CD4-positive, alpha-beta T cell treated with Interferon alpha-2 for 1 hour (primary cell): ENCODE measurements at places on chromosomes 7 and 10.

DNA sequence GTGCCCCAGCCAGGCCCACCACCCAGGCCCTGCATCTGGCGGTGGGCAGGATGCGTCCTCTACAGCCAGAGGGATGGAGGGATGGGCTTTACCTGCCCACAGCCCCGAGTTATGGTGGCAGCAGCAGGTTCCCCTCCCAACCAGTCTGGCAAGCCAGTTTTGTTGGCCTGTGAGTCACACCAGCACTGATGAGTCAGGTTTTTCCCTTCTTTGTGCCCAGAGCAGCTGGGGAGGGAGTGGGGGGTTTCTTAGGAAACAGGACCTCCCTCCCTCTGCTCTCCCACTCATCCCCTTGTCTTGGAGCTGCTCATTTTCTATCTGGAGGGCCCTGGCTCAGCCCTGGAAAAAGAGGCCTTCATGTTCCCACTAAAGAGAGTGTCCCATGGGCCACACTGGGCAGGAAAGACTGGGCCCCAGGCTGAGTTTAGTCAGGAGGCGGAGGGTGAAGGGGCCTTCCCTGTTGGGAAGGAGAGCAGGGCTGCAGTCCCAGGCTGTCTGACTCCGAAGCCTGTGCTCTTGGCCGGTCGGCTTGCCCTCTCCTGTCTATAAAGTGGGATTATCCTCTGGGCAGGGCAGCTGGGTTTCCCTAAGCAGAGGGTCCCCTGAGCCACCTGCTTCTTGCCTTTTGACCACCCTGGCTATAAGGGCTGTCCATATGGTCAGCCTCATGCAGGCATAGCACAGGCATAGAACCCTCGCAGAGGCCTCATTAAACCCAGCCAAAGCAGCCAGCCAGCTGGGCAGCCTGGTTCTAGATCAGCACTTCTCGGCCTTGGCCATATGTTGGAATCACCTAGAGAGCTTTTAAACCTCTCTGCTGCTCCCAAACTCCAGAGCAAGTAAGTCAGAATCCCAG lies 30.2 kb upstream of the ANKRD2 start:
- peak; percentile 22 for DNase-seq

- DNase-seq = no peak
Measured at GRCh38 chr7:36606976-36607720, 117.1 kb downstream of the AOAH start.

- DNase-seq = no peak
Measured at GRCh38 chr7:87032604-87033339, 26.7 kb downstream of the ELAPOR2 start.

DNA sequence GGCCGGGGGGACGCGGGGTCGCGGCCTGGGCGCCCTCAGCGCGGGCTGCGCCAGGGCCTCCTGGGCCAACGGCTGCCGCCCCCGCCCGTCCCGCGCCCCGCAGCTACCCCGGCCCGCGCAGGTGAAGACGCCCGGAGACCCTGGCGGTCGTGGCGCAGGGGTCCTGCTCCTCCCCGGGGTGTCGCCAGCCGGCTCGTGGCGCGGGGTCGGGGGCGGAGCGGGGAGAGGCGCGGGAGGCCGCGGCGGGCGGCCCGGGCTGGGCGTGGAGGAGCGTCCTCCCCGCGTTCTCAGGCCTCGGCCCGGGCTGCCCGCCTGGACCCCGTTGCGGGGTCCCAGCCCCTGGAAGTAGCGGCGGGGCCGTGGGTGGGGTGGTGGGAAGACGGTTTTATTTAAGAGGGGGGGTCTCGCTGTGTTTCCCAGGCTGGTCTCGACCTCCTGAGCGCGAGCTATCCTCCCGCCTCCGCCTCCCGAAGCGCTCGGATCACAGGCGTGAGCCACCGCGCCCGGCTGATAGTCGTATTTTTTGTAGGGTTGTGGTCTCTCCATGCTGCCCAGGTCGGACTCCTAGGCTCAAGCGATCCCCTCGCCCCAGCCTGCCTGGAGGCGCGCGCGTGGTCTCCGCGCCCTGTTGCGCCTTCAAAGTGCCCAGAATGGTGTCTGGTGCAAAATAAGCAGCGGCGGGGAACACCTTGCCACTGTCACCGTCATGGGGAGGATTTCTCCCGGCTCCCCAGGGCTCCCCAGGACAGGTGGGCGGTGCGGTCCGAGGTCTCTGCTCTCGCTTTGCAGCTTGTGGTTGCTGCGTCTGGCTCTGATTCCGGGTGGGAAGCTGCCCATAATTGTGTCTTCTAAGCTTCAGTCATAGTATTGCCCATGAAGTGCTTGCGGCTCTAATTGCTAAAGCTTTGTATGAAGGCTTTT lies 15.3 kb upstream of the SUN1 start:
- DNase-seq = peak; percentile 27

DNA sequence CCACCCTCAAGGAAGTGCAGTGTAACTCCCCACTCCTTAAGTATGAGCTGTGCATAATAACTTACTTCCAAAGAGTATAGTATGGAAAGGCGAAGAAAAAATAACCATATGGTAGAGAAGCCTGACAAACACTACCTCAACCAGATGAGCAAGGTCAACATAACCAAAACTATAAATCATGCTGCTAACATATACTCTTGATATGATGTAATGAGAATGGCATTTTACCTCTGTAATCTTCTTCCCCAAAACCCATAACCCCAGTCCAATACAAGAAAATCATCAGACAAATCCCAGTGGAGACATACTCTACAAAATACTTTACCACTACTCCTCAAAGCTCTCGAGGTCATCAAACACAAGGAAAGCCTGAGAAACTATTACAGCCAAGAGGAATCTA lies 15.8 kb downstream of the OSBPL3 start:
- DNase-seq = no peak

GRCh38 chr10:5595994-5596471 lies 70.4 kb downstream of the ASB13 start:
- no peak for DNase-seq
